ENCODE measurements at places on chromosomes 16 and 17.

GRCh38 chr17:33046361-33047255 lies 55.0 kb downstream of the SPACA3 start:
- no peak for DNase-seq

DNA sequence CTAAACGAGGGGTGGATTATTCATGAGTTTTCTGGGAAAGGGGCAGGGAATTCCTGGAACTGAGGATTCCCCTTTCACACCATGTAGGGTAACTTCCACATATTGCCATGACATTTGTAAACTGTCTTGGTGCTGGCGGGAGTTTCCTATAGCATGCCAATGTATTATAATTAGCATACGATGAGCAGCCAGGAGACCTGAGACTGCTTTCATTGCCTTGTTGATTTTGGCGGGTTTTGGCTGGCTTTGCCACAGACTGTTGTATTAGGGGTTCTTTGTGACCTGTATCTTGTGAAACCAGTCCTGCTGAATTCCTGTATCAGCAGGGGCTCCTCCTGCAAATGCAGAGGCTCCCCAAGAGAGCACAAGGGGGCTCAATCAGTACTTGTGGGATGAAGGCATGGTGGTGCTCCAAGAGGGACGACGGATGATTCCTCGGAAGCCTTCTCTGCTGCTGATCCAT lies 104.4 kb upstream of the CACNG5 start:
- DNase-seq = no peak

DNA sequence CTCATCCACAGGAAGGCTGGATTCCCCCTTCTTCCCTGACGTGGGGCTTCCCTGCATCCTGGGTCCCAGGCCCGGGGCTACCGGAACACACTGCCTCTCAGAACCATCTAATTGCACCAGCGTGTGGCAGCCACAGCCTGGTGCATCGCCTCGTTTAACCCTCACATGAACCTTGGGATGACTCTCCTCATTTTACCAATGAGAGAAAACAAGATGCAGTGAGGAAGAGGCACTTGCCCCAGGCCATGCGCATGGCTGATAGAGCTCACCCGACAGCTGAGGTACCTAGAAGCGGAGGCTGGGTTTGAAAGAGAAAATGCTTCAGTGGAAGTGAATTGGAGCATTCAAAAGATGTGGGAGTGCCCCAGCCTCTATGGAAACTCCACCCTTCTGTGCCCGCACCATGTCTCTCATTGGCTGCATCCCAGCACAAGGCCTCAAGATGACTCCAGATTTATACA lies 162.3 kb downstream of the KATNIP start:
- DNase-seq = peak; percentile 84

DNA sequence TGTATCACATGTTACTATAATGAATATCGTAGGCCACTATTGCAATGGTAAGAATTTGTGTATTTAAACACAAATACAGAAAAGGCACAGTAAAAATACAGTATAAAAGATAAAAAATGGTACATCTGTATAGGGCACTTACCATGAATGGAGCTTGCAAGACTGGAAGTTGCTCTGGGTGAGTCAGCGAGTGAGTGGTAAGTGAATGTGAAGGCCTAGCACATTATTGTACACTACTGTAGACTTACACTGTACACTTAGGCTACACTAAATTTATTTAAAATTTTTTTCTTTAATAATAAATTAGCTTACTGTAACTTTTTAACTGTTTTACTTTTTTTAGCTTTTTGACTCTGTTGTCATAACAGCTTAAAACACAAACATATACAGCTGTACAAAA lies 42.5 kb downstream of the AKAP10 start:
- DNase-seq = no peak

DNA sequence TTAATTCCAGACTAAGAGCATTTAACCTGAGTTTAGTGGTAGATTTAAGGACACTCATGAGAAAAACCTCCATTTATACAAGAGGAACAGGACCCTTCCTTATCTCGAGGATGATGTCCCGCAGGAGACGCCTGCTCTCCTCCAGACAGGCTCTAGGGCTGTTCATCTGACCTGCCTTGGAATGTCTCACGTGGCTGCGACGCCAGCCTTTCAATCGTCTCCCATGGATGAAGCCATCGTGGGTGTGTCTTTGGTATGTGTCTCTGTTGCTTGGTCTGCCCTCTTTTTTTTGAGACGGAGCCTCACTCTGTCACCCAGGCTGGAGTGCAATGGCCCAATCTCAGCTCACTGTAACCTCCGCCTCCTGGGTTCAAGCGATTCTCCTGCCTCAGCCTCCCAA lies 16.5 kb downstream of the CHMP6 start:
- no peak for DNase-seq

GRCh38 chr16:70589998-70590471 lies 56.3 kb upstream of the IL34 start:
- no peak for DNase-seq

DNA sequence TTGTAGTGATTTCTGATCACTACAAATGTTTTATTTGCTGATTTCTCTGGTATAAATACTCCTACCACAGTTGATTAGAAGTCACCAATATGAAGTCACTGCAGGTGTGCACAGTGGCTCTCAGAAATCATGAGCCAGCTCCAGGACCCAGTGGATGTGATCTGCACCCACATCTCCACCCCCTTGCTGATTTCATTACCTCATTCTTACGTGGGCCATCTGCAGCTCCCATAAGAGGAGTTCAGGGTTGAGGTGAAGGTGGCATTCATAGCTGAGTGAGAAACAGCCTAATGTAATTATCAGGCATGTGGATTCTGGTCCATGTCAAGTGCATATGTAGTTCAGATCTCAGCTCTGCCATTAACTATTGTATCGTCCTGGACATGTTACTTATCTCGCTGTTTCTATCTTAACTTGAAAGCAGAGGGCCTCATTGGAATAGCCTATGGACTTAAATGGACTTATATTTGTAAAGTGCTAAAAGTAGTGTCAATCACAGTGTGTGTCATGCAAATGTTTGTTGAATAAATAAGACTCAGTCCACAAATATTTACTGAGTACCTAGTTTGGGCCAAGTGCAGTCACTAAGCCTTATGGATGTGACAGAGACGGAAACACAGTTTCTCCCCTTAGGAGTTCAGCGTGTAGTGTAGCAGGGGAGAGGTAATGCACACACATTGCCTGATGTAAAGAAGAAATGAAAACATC lies 40.7 kb upstream of the ZKSCAN2 start:
- DNase-seq = no peak

DNA sequence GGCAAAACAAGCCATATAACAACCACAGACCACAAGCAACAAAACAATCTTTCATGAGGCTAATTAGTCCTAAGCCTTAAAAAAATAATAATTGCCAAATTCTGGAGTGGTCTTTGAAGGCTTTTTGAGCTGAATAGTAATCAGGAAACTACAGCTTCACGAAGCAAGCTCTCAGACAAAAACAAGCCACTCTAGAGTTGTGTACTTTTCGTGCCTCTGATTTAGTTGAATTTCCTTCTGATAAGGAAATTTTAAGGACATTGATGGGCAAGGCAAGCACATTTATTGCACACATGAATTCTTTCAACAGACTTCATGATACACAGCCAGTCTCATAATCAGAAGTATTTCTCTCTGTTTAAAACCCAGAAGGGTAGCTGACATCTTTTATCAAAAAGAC lies 130.8 kb upstream of the IRX3 start:
- DNase-seq = peak; percentile 9

GRCh38 chr17:68141050-68141449 lies 105.5 kb downstream of the KPNA2 start:
- no peak for DNase-seq

- no peak for DNase-seq
Measured at GRCh38 chr16:17238285-17239028, 232.3 kb downstream of the XYLT1 start.

- DNase-seq = no peak
Measured at GRCh38 chr17:57445772-57446472, 189.6 kb downstream of the MSI2 start.

DNA sequence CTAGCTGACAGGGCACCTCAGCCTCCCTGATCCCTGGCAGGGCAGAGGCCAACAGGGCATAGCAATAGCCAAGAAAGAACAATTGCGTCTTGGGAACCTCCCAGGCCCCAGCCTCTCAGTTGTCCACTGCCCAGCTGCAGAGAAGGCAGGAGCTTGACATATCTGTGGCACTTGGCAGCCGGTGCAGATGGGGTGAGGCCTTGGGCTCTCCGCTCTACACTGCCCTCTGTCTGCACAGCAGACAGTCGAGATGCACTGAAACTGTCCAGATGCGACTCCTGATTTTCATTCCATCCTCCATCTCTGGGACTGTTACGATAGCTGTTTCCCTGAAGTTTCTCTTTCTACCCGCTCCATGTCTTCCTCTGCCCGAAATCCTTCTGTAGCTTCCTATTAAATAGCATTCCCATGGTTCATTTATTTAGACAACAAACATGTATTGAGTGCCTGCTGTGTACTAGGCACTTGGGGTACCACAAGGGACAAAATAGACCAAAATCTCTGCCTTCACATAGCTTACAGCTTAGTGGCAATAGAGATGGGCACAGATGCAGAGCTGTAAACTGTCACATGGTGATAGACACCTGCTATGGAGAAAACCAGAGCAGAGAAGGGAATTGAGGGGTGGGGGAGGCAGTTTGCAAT lies 3.3 kb downstream of the POLR3E start:
- peak; percentile 79 for DNase-seq

GRCh38 chr17:41681776-41682175 lies 6.9 kb upstream of the EIF1 start:
- DNase-seq = no peak

GRCh38 chr16:67996666-67997065 lies 2.6 kb downstream of the DPEP2 start:
- DNase-seq = no peak

- no peak for DNase-seq
Measured at GRCh38 chr17:66507982-66508760, 205.8 kb downstream of the PRKCA start.

DNA sequence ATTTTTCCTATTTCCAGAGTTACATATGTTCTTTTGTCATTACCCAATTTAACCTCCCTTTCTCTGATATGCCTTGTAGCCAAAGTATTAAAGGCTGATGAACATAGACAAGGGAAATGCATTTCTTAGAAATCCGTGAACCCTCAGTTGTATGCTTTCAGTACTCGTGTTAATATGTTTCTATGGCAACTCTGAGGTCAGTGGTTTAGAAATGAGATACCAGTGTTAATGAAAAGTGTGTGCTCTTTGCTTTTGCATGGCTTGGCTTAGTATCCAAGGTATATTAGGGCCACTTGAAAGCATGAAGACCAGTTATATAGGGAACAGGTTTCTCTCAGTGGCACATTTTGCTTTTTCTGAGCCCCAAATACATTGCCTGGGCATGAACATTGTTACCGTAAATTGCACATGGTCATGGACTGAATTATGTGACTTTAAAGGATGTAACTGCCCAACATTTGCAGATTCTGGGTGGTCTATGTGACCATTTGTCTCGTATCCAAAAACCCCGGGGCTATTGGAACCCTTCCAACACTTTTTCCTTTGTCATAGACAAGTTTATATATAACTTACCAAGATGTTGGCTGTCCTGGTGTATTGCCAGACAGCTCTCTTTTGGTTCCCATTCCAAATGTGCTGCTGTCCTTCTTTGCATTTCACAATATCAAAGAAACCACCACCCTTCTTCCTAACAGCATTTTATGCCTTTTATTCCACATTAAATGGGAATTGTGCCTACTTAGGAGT lies 17.5 kb downstream of the ABHD15 start:
- DNase-seq = no peak

DNA sequence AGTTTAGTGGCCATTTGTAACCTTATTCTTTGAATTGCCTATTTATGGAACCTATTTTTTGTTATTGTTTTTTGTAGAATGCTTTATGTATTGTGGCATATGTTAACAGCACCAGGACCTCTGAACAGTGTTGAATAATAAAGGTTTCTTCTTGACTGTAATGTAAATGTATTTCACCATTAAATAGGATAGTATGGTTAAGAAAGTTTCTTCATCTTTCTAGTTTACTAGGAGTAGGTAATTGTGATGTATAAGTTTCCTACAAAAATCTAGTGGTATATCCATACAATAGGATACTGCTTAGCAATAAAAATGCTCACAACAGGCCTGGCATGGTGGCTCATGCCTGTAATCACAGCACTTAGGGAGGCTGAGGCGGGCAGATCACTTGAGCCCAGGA lies 52.3 kb downstream of the TAOK1 start:
- no peak for DNase-seq

- DNase-seq = no peak
Measured at GRCh38 chr16:66152823-66153393, 213.6 kb upstream of the CDH5 start.

DNA sequence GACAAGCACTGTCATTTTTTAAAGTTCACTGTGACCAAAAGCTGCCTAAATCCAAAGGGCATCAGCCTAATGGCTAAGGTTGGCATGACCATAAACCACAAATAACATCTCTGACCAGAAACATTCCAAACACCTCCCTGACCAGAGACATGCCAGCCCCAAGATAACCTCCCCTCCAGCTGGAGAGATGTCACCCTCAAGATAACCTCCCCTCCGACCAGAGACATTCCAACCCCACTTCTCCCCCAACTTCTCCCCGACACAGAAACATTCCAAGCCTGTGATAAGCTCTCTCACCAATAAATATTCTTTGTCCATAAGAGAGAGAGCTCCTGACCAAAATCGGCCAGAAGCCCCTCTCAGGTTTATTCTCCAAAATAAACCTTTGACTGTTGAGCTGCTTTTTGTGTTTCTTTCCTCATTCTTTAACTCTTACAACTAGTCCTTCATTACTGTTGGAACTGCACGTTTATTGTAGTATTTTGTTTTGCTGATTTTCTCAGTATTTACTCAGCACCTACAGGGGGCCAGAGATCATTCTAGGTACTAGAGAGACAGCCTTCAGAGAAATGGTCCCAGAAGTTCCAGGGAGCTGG lies 325.6 kb downstream of the SLC39A11 start:
- no peak for DNase-seq

- no peak for DNase-seq
Measured at GRCh38 chr16:21263640-21264570, 14.2 kb downstream of the CRYM start.

GRCh38 chr16:88072571-88073001 lies 121.4 kb downstream of the BANP start:
- no peak for DNase-seq

DNA sequence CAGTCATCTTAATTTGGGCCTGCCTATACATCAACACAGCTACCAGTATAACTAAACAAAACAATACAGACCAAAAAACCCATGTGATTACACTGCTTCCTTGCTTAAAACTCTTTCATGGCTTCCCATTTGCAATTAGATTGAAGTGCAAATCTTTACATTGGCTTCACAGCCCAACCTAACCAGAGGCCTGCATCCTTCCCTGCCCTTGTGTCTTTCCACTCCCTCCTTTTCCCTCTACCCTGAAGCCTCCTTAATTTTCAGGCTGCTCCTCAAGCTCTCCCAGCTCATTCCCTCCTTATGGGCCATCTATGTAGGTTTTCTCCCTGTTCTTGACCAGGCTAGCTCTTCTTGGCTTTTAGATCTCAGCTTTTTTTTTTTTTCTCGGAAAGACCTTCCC lies 147.8 kb downstream of the TOX3 start:
- DNase-seq = no peak

- no peak for DNase-seq
Measured at GRCh38 chr17:17191961-17192381, 14.2 kb downstream of the PLD6 start.

GRCh38 chr16:46982335-46982734 lies 8.9 kb upstream of the DNAJA2 start:
- no peak for DNase-seq

- no peak for DNase-seq
Measured at GRCh38 chr16:78240459-78241222, 141.2 kb downstream of the WWOX start.
